Germinal center (tissue), 1 donor: ENCODE measurements at places on chromosomes 3 and 15.

DNA sequence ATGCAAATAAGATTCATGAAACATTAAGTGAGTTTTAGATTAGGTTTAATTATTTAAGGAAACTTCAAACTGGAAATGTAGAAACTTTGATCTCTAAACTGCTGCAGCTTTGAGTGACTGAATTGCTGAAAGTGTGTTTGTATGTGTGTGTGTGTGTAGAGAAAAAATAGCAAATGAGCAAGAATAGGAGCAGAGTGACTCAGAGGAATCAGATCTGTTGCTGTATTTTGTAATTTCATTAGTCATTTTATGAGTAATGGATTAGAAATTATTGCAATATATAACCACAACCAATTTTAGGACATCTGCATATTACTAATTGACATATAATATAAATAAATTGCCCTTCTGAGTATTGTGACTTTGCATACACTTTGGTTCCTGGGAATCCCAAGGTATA, 52.8 kb upstream of the SLC9A9 start:
- no peak for DNase-seq

GRCh38 chr3:141553055-141553454, 66.2 kb downstream of the RASA2 start:
- no peak for DNase-seq

- DNase-seq = no peak
These were observed 20.2 kb downstream of the LRIG1 start for GRCh38 chr3:66480666-66481065.

GRCh38 chr3:76267851-76268380, 482.6 kb upstream of the ZNF717 start:
- no peak for DNase-seq
